ENCODE measurements at places on chromosomes 1 and 21. TPM values are rescaled to one million over a fixed set of nuclear protein-coding genes. Genes with fewer than 3 reads are reported as not detected.

The OXCT2 gene
- total RNA-seq, result 4.1 TPM

The HSD3B1 gene
- not detected for total RNA-seq

The FAM43B gene
- 0.33 TPM for total RNA-seq

The FALEC gene
- not detected for total RNA-seq

The TRIM67 gene
- not detected for total RNA-seq

The PGBD2 gene
- 6.1 TPM for total RNA-seq

The LCK gene
- not detected for total RNA-seq

The SFN gene
- total RNA-seq, result 1.6 TPM

The PIK3C2B gene
- 4.3 TPM for total RNA-seq

The TMCO4 gene
- 27.5 TPM for total RNA-seq

The LENEP gene
- total RNA-seq, result not detected

The CFAP107 gene
- total RNA-seq, result under 0.01 TPM

The CR1L gene
- not detected for total RNA-seq

The FAM163A gene
- total RNA-seq, result not detected

The RSPO1 gene
- total RNA-seq, result 0.15 TPM

The LPGAT1 gene
- 46.8 TPM for total RNA-seq

The AMY1B gene
- total RNA-seq, result not detected

The CHRM3 gene
- under 0.01 TPM for total RNA-seq

The LCE1A gene
- not detected for total RNA-seq

The GBP4 gene
- 0.15 TPM for total RNA-seq

All from smooth muscle cell of trachea (primary cell).